ENCODE measurements at places on chromosomes 13 and 19.

DNA sequence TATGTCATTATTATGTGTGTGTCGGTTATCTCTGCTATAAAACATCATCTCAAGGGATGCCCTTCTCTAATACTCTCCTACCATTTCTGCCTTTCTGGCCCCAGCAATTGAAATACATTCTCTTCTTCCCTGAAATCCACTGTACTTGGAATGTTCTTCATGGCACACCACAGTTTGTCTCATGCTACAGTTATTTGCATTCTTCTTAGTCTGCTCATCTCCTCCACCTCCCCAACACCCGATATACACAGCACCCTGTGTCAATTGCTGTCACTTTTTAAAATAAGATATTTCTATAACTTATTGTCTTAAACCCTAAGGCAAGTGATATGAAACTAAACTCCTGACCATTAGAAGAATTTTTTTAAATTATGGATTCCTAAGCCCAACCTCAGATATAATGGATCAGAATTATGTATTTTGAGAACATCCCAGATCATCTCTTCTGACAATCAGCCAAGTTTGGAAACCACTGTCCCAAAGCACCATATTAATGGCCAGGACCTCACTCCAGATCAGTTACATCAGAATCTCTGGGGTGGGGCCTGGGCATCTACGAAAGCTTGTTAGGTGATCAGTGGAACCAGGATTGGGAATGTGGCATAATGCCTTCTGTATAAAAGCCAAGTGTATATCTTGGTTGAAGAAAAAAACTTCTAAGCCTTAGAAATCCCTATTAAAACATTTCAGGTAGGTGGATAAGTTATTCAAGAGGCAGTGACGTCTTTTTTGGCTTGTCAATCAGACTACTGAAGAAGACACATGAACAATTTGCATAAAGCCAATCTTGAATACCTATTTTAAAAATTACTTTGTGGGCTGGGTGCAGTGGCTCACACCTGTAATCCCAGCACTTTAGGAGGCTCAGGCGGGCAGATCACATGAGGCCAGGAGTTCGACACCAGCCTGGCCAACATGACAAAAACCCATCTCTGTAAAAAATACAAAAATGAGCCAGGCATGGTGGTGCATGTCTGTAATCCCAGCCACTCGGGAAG is 30.0 kb upstream of the KBTBD7 start:
- DNase-seq = no peak

DNA sequence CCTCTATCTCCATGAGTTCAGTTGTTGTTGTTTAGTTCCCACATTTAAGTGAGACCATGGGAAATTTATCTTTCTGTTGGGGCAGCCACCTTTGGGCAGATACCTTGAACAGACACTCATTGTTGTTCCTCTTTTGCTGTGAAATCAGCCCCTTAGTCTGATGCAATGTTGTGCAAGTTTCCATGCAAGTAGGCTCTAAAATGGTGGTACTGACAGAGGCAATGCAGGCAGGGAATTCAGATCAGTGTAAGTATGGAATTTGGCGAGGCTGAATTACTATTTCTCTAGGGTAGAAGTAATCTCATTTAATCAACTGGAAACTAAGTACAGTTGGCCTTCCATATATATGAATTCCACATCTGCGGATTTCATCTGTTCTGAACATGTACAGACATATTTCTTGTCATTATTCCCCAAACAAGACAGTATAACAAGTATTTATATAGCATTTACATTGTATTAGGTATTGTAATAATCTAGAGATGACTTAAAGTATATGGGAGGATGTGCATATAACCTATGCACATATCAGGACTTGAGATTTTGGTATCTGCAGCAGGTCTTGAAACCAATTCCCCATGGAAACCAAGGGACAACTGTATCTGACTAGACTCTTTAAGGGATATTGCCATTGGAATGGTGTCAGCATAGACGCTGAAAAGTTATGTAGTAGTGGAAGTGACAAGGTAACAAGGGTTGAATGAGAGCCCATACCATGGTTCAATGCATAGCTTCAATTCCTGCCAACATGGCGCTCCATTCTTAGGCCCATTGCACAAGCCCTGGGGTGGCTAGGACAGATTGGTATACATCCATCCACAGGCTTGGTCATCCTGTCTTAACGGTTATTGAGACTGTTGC is 281.5 kb upstream of the HTR2A start:
- DNase-seq = no peak

DNA sequence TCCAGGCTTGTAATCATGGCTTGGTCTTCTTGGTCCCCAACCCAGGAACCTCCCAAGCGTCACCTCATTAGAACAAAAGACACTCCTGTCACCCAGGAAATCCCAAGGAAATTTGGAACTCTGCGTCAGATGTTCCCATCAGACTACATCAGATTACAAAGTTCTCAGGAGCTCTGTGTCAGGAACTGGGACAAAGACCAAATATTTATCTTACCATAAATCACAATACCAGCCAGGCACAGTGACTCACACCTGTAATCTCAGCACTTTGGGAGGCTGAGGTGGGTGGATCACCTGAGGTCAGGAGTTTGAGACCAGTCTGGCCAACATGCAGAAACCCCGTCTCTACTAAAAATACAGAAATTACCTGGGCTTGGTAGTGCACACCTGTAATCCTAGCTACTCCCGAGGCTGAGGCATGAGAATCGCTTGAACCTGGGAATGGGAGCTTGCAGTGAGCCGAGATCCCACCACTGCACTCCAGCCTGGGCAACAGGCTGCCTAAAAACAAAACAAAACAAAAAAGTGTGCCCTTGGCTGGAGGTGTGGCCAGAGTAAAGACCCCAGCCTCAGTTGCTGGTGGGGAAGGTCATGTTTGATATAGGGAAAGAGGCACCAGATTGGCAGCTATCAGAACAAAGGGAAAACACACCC is 16.7 kb upstream of the CCDC124 start:
- no peak for DNase-seq

GRCh38 chr19:13483215-13483614 is 23.1 kb downstream of the CACNA1A start:
- no peak for DNase-seq

DNA sequence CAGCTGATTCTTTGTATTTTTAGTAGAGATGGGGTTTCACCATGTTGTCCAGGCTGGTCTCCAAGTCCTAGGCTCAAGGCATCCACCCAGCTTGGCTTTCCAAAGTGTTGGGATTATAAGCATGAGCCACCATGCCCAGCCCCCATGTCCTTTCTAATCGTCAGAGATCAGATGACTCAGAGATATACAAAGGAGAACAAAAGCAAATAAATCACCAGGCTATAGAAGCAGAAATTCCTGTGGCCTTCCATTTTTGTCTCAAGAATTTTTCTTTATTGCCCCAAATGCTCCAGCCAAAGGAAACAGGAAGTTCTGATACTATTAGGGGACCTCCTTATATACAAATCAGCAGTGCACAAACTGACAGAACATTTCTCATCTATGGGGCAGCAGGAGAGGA is 207.8 kb downstream of the RFC3 start:
- DNase-seq = no peak

GRCh38 chr13:98534821-98535220 is 42.1 kb downstream of the STK24 start:
- DNase-seq = no peak

DNA sequence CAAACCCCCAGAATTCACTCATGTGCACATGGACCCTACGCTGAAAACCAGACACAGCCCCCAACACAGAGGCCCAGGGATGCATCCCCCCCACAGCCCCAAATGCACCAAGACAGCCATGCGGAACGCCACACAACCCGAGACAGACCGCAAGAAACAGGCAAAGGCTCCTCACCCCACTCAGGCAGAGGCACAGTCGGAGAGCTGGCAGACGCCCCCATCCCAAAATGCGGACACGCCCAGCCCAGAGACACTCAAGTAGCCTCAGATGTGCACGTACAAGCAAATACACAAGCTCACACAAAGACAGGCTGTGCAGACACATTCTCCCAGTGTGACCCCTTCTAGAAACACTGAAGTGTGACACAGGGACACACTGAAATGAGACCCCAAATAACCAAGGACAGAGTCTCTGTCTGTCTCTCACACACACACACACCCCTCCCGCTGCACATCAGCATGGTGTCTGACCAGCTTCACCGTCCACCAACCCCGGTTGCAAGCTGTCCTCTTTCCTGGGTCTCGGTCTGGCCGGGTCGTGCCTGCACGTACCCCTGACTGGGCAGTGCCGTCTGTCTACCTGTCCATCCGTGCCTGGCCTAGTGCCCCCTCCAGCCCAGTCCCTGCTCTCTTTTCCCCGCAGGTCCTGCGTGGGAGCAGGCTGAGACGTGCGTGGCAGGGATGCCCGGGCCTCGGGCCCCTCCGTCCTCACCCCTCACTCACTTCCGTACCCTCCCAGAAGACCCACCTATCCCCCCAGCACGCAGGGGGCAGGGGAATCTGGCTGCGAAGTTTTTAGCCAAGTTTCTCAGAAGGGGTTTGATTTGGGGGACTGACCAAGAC is 16.1 kb downstream of the ERFL start:
- DNase-seq = no peak

DNA sequence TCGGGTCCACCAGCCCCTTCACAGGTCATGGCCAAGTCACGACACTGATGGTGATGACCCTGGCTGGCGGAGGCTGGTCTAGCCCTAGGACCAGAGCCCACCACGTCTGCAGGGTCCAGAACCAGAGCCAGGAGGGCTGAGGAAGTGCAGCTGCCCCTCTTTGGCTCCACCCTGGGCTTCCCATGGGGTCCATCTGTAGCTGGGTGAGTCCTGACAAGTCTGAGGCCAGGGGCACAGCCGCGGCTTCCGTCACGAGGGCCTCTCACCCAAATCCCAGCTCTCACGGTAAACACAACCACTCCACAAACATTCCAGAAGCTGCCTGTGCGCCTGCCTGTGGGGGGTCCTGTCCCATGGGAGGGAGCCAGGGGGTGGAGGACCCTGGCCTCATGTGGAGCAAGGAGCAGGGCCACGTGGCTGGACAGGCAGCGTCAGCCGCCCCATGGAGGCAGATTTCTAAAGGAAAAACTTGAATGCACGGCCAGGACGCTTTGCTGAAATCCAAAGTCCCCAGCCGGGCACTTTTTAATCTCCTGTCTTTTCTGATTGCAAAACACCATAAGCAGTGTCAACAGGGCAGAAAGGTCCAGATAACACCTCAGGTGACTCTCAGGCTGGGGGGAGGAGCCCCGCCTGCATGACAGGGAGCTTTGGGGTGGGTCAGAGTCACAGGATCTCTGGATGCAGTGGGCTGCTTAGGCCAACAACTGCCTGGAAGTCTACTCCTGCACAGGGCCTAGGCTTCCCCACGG is 29.9 kb downstream of the CEBPG start:
- DNase-seq = no peak

- DNase-seq = no peak
Observed at GRCh38 chr13:101649488-101650126, 197.1 kb downstream of the ITGBL1 start.

DNA sequence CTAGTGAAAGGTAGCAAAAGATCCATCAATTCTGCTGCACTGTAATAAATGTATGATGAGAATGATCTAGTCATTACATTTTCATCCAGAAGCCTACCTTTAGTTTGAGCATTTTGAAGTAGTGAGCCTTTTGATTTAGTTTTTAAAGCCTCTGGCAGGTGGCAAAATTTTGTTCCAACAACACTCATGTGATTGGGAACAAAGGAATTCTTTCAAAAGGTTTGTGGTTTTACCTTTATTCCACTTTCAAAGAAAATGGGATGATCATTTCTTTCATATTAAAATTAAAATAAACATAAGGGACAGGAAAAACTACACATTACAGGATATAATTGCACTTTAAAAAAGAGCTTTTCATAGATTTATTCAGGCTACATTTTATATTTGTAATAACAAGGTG is 260.2 kb downstream of the DACH1 start:
- DNase-seq = no peak

DNA sequence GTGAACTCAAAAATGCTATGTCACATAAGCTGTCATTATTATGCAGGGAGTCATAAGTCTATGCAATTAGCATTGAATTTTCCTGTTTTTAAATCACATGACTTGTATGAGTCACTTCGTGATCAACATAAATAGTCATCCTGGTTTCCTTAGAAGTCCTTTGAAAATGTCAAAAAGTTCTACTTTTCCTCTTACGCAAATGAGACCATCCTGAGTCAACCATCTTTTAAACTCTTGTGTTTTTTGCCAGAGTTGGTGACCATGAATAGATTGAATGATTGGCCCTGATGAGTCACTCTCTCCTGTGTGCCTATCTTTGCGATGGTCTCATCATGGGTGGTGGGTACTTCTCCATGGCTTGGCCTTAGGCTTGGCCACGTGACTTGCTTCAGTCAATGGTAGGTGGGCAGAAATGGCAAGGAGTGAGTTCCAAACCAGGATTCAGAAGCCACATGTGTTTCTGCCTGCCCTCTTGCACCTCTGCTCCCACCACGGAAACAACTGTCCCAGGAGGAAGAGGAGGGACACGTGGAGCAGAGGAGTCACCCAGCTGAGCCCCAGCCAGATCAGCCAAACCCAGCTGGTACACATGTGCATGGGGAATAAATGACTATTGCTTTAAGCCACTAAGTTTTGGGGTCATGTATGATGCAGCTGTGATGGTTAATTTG is 123.5 kb upstream of the CACNA1A start:
- no peak for DNase-seq

DNA sequence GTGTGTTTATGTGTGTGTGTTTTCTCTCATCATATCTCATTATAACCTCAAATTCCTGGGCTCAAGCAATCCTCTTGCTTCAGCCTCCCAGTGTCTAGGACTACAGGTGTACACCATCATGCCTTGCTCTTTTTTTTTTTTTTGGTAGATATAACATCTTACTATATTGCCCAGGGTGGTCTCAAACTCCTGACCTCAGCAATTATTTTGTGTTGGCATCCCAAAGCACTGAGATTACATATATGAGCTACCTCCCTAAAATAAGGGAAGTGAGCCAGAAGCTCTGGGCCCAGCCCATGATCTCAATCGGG is 448 bp upstream of the ZNF543 start:
- DNase-seq = no peak

GRCh38 chr13:97385854-97386253 is 48.1 kb upstream of the RAP2A start:
- no peak for DNase-seq

DNA sequence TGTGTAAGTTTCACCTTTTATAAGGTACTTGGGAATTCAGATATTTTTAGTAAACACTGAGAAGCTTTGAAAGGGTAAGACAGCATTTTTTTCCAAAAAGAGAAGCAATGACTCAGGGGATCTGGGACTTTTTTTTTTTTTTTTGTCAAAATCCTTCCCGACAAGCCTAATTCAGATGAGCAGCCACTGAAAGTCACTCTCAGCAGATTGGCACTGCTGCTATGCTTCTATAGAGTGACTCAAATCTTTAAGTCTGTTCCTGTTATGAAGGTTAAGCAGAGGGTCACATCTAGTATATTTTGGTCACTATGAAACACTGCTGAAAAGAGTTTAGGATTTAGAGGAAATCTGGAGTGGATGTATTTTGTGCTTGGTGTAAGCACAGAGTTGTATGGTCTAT is 571.1 kb downstream of the MYO16 start:
- no peak for DNase-seq

DNA sequence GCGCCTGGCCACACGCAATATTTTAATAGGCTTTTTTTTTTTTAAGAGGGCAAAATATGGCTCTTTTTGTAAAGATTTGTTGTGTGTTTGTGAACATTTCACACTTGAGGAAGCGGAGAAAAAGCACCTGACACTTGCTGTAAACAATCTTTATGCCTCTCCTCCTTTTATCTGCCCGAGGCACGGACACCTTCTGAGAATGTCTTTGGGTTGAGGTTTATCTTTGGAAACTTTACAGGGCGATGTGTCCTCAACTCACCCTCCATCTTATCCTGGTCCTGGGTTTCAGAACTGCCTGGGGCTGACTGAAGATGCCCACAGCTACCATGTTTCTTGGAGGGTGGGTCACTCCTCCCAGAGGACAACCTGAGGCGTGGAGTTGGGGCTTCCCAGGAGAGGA is 44.0 kb downstream of the ZNF627 start:
- no peak for DNase-seq
